ENCODE measurements at places on chromosomes 4 and X. TPM values are rescaled to one million over a fixed set of nuclear protein-coding genes. Genes with fewer than 3 reads are reported as not detected.

DNA sequence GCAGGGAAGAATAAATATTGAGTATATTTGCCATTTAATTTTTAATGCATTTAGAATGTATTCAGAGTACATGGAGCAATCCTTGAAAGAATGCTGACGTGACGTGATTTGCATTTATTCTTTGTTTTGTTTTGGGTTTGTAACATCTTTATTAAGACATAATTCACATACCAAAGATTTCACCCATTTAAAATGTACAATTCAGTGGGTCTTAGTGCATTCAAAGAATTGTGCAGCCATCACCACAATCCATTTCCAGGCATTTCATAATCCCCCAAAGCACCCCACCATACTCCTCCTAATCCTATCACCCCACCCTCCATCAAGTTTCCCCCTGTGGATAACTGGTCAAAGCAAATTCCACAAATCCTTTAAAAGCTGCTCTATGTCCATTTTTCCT is 87.4 kb downstream of the FAM9B start:
- no peak for DNase-seq

DNA sequence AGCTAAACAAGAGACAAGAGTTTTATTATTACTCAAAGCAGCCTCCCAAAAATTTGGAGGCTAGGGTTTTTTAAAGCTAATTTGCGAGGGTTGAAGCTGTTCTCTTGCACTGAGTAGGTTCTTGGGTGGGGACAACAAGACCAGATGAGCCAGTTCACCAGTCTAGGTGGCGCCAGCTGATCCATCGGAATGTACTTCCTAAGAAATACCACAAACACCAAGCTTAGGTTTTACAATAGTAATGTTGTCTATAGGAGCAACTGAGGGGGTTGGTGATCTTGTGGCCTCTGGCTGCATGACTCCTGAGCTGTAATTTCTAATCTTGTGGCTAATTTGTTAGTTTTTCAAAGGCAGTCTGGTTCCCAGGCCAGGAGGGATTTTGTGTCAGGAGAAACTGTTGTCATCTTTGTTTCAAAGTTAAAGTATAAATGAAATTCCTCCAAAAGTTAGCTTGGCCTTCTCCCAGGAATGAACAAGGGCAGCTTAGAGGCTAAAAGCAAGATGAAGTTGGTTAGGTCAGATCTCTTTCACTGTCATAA is 130.6 kb downstream of the SLC7A11 start:
- DNase-seq: no peak

- DNase-seq: no peak
These were observed 53.3 kb downstream of the RGS12 start for GRCh38 chr4:3346146-3346545.

GRCh38 chrX:140088438-140088837 is 123.1 kb upstream of the CXorf66 start:
- no peak for DNase-seq

DNA sequence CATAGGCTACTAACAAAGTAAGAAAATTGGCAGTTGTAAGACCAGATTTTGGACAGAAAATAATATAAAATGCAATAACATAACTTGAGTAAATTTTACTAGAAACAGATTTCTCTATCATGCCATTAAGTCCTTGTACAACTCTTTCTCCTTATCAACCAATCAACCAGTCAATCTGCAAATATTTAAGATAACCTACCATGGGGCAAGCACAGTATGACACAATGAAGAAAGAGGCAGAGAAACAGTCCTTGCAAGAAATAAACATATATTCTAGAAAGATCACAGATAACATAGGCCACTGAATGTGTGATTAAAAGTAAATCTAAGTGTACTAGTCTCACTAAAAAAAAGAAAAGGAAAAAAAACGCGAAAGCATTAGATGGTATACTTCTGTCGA is 194.8 kb downstream of the PPP3CA start:
- DNase-seq: no peak

- no peak for DNase-seq
These were observed 296.2 kb downstream of the FRMPD4 start for GRCh38 chrX:12434493-12434892.

GRCh38 chrX:12292996-12293765 is 154.9 kb downstream of the FRMPD4 start:
- no peak for DNase-seq

DNA sequence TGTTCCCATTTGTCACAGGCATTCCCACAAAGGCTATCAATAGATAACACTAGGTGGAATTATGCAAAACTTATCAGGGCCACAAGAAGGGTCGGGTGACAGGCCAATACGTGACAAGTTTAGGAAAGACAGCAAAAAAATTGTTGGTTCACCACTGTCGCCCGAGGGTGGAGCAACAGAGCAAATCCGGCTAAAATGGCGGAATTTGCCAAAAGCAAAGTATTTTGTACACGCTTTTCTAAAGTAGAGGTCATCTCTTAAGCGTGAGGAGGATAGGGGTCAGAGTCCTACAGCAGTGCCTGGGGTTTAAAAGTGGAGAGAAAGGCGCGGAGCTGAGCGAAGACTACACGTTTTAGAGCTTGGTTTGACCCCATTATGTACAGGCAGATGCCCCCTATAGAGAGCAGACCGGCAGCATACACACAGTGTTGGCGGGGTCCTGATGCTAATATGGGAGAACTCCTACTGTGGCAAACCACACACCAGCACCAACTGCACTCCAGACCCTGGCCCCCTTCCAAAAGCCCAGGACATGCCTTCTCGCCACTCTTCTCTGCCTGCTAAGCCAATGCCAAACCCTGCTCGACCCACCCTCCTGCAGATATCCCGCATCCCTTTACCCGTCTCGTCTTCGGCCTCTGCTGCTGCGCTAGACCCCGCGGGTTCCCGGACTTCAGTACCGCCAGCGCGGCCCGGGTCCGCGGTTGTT is 733 bp downstream of the CCNA2 start:
- no peak for DNase-seq

DNA sequence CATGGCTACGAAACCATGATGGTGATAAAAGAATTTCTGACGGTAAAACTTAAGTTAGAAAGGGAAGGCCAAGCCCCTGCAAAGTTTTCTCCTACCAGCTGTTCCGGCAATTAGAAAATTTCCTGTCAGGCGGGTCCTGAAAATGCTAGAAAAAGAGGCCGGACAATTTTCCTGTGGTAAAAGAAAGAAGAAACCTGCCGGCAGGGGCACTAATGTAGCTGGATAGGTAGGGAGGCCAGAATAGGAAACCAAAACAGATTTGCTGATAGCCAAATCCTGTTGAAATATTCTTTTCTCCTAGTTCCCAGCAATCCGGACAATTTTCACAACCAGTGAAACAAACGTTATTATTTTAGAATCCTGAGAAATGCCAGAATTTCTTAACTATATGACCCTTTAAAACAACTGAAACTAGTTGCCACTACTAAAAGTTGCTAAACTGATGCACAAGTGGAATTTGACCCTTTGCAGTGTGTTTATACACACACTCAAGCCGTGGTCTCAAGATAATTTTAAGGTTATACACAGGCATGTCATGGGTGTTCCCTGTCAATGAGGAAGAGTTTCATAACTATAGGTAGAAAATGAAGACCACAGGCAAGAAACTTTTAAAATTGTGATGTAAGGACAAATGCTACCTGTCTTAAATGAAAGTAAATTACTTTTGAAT is 47.7 kb downstream of the RPS6KA3 start:
- DNase-seq: no peak

GRCh38 chr4:65381648-65382047 is 288.6 kb downstream of the EPHA5 start:
- DNase-seq: no peak

DNA sequence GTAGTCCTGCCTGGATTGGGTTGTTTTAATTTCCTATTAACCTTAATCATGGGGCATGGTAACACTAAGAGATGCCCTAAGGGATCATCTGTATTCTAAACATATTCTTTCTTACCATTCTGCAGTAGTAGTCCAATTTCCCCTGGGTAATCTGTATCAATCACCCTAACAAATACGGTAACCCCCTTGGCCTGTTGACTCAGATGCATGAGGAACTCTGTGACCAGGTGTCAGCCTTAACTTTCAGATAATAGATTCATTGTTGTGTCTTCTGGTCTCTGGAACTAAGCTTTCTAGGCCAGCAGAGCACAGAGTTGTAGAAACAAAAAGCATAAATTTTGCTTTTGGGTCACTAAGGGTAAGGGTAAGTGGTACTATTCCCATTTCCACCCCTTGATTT is 13.1 kb upstream of the BANK1 start:
- no peak for DNase-seq

- DNase-seq: no peak
These were observed 340.5 kb downstream of the MAPK10 start for GRCh38 chr4:86019362-86019761.

PDE6B gene
- total RNA-seq: 2.7 TPM

PQBP1 gene
- total RNA-seq: 60.3 TPM

TEC gene
- total RNA-seq: 1.9 TPM

KLHL15 gene
- total RNA-seq: 6.6 TPM

CDX4 gene
- not detected for total RNA-seq

Measured in left ventricle myocardium inferior (tissue), 1 donor.